Fibroblast of the aortic adventitia (primary cell): ENCODE measurements at places on chromosomes 6 and 20. TPM values are rescaled to one million over a fixed set of nuclear protein-coding genes. Genes with fewer than 3 reads are reported as not detected.

DNA sequence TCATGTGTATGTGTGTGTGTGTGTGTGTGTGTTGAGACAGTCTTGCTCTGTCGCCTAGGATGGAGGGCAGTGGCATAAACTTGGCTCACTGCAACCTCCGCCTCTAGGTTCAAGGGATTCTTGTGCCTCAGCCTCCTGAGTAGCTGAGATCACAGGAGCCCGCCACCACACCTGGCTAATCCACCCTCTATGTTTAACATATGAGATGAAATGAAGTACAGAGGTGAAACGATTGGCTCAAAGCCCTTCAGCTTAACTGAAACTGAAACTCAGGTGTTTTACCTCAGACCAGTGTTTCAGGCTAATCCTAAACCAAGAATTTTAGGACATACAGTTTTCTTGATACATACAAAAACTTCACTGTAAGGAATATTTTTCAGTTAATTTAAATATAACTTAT lies 167.3 kb downstream of the KCNQ5 start:
- no peak for DNase-seq

The IMPG1 gene
- not detected in 2 replicates for total RNA-seq

The TMEM200A gene
- 61.5 and 137 TPM in 2 replicates for total RNA-seq

- DNase-seq, result peak; percentile 92
These were observed 87.8 kb downstream of the GMDS start for GRCh38 chr6:2157441-2158127.

DNA sequence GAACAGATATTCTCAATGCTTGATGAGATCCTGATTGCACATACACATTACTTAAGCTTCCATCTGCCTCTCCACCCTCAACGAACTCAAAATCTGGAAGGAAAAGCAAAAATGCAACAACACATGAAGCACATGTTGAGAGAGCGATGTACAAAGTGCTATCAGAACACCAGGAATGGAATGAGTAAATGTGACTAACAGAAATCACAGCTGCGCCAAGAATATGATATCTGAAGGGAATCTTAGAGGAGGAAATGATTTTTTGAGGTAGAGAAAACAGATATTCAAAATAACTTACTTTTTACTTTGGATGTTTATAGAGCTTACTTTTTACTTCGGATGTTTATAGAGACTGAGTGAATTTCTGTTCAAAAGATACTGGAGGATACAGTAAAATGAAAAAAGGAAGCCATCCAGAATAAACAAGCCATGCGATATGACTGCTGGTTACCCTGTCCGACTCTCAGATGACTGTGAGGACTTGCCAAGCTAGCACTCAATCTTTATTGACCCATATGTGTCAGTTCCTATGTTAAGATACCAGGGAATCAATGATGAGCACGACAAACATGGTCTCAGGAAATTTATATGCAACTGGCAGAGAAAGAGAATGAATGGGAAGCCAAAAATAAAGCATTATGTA lies 102.0 kb downstream of the SMLR1 start:
- peak; percentile 91 for DNase-seq

The BPIFB1 gene
- total RNA-seq, result not detected in 2 replicates

- DNase-seq, result no peak
These were observed 9.5 kb upstream of the IGF2R start for GRCh38 chr6:159959165-159959975.

DNA sequence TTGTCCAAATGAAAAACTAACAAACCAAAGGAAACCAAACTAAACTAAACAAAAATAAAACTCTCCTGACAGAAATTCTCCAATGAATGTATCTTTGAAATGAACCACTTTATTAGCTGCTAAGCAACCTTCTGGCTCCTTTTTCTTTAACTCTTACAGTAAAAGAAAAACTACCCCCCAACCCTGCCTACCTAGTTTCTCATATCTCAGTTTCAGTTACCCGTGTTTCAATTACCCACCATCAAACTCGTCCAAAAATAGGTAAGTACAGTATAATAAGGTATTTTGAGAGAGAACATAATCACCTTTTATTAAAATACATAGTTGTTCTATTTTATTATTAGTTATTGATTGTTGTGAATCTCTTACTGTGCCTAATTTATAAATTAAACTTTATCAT lies 177.4 kb upstream of the THEMIS start:
- DNase-seq, result no peak

DNA sequence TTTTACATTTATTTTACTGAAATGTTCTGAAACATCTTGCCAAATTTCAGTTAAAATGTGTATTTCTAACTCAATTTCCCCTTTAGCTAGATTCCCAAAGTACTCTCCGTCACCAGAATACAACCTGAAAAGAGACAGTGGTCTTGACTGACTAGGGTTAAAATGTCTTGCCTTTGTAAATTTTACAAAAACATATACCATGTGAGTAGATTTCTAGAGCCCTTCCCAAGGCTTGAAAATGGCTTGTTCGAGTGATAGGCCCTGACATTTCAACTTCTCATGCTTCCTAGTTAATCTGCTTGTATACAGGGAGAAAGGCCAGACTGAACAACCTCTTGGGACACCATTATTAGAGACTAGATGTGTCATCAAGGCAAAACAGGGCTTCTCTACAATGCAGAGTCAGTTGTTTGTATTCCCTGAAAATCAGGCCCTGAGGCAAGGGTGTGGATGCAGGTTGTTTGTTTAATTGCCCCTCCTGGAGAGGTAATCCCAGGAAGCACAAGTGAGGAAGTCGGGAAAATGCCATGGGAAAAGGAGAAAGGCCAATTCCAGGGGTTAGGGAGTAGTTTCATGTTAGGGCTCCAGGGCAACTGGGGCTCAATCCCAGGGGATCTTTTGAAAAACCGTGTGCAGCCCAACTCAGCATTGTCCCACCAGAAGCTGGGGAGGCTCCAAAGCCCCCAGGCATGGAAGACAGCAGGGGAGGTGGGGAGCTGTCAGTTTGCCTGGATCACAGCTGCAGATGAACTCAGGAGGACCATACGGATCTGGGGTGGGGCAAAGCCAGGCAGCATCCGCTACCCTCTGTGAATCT lies 11.6 kb upstream of the TFB1M start:
- DNase-seq, result no peak

The SEMG1 gene
- not detected in 2 replicates for total RNA-seq

GRCh38 chr6:170143401-170144150 lies 147.3 kb downstream of the DLL1 start:
- DNase-seq, result no peak

The ROS1 gene
- total RNA-seq, result 0.18 TPM in 1 of 2 replicates, not detected in the other

DNA sequence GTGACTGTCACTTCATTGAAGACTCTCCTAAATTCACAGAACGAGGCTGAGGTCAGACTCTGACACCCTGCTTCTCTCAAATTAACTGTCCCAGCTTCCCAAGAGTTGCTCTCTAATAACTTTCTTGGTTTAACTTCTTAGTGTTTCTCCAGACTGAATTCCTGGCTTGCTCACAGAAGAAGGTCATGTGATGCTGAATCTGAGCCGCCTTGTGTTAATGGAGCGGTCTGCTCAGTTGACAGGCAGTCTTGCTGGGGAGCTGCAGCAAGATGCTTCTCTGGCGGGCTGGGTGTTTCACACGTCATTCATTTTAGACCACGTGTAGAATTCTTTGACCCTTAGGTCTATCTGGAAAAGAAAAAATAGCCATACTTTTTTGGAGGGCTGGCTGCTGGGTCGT lies 107.3 kb downstream of the FOXO3 start:
- DNase-seq, result peak; percentile 51

- no peak for DNase-seq
These were observed 41.6 kb upstream of the DSE start for GRCh38 chr6:116329156-116329555.

The OR2H2 gene
- total RNA-seq, result not detected in 2 replicates

DNA sequence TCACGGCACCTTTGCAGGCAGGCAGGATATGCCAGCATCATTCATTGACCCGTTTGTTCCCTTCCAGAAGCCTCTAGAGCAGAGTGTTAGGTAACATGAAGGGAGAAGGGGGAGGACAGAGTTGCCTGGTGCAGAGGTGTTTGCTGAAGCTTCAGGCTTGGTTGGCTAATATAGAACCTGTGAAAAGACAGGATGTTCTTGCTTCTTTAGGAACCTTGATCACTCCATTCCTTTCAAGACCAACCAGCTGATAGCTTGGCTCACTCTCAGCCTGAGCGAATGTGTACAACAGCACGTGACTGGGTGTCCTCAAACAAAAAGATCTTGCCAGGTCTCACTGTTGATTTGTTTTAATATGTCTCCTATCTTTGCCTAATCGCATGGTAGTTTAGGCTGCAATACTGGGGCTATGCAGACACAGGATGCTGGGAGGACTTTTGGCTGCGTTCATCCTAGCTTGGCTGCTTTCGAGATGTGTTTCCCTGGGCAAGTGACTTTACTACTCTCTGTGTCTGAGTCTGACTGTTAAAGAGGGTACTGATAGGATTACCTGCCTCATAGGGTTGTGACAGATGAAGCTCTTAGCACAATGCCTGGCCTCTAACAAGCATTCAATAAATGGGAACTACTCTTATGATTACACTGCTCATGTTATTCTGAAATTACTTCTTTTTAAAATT lies 16.0 kb downstream of the SHLD1 start:
- DNase-seq, result no peak

DNA sequence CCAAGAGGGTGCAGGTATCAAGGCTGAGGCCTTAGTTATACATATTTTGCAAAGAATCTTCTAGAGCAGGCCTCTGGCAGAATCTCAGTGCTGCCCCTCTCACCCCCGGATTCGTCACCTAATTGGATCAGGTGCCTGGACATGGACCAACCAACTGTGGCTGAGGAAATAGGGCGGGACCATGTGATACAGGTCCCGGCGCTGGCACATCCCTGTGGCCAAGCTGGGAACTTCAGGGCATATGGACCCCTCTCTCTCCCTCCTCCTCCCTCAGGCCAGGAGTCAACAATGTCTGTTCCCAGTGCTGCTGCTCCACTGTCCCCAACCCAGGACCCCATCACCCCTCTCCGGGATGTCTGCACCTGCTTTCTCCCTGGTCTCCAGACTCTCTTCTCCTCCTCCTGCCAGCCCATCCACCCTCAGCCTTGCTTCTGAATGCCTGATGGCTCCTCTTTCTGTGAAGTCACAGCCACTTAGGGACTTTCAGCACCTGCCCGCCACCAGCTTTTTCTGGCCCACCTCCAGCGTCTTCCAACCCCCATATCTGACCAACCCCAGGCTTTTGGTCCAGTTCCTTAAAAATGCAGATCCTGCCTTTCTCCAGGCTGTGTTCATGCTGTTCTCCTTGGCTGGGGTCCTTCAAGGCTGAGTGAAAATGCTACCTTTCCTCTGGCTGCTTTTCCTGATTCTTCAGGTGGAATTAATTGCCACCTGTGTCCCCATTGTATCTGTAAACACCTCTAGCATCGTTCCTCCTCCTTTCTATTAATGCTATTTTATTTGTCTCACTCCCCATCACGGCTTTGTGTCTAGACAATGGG lies 19.0 kb upstream of the MLN start:
- DNase-seq, result no peak

DNA sequence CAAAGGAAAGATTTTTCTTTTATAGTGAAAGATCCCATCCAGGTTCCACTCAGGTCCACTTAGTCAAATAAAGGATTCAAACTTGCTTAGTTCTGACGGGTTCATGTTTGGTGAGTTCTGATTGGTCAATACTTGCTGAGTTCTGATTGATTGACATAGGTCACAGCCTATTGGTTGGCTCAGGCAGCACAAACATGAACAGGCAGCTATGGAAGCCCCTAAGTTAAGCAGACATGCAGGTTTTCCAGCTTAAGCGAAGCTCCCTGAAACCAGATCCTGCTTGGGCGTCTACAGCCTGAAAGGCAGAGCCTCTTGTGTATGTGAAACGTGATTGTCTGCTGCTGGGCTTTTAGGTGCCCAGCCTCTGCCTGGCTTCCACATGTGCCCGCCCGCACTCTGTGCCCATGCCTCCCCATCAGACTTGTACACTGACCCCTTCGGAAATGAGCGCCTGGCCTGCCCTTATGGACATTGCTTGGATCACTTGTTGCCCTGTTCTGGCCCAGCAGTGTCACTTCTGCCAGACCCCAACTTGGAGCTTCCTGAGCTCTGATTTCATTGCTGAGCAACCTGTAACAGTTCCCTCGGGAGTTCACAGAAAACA lies 45.4 kb upstream of the ECI2 start:
- DNase-seq, result peak; percentile 43

DNA sequence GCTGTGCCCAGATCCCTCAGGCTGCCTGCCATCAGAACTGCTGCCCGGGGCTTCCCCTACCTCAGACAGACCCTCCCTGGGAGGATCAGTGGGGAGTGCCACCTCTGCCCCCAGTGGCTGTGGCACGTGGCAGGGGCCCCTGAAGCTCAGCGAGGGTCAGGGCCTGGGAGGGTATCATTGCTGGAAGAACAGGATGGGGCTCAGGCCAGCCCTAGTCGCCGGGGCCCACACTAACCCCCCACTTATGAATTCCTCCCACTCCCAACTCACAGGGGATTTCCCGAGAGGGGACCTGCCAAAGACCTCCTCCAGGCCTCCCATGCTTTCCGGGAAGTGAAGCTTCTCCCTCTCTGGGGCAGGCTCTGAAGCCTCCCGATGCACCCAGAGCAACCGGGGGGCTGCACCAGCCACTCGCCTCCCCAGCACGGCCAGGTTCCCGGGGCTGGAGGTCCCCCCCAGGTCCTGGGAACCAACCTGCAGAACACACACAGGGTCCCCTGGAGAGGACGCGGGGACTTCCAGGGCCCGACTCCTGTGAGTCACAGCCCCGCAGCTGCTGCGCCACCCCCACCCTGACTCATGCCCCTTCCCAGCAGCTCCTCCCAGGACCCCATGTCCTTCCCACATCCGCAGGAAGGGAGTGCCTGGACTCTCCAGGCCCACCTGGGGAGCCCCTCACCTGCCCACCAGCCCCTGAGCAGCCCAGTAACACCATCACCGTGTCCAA lies 2.5 kb downstream of the TNFRSF6B start:
- peak; percentile 82 for DNase-seq
